ENCODE measurements at places on chromosomes 7 and 10. TPM values are rescaled to one million over a fixed set of nuclear protein-coding genes. Genes with fewer than 3 reads are reported as not detected.

ZNF282 gene
- 34.1 TPM for total RNA-seq

ACTL6B gene
- 0.90 TPM for total RNA-seq

AKR1C8 gene
- not detected for total RNA-seq

MRLN gene
- total RNA-seq, result not detected

ATOH7 gene
- 0.15 TPM for total RNA-seq

PRLHR gene
- total RNA-seq, result not detected

FRA10AC1 gene
- 9.2 TPM for total RNA-seq

LRMDA gene
- not detected for total RNA-seq

IKZF5 gene
- total RNA-seq, result 5.0 TPM

SP8 gene
- 59.2 TPM for total RNA-seq

CALHM3 gene
- total RNA-seq, result 0.10 TPM

ASZ1 gene
- total RNA-seq, result not detected

DYNC1I1 gene
- 1.4 TPM for total RNA-seq

HOXA9 gene
- total RNA-seq, result not detected

NPY4R2 gene
- total RNA-seq, result not detected

ANKRD1 gene
- 0.22 TPM for total RNA-seq

HABP2 gene
- not detected for total RNA-seq

IGF2BP3 gene
- 108 TPM for total RNA-seq

ACADSB gene
- 5.7 TPM for total RNA-seq

ZPBP gene
- not detected for total RNA-seq

GSTO2 gene
- total RNA-seq, result 20.6 TPM
